ENCODE measurements at places on chromosomes 1 and 21.

DNA sequence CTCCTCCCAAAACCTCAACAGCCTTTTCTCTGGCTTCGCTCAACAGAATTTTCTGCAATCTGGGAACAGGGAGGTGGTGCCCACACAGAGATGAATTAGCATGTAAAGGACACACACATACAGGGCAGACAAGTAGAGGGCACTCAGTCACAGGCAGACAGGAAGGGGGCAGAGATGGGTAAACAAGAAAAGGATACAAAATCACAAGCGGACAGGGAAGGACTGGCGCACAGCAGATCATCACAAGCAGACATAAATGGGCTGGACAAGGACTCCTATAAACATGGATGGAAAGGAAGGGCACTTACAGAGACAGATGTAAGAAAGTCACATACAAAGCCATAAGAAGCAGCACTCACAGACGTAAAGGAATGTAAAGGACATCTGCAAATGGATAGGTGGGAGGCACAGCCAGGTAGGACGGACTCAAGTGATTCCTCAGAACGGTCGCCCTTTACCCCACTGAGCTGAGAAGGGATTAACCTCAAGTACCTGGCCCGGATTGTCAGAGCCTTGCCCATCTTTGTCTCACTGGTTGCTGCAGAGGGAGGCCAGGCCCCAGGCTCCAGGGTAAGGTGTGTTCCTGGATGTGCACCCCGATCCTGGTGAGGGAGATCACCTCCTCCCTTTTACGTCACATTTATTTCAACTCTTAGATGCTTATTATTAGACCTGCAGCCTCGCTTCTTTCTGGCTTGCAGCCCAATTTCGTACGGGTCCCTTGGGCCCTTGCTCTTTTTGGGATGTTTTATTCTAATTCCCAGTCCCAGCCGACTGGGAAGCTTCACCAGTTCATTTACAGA, 836 bp upstream of the PRCC start:
- peak; percentile 46 for DNase-seq

- peak; percentile 60 for DNase-seq
Measured at GRCh38 chr1:923131-923990, at the start of gene SAMD11. Gene SAMD11, plus strand, starts transcription at chr1:923923. Its CDS starts 509 bp downstream, at chr1:924432.

- no peak for DNase-seq
Measured at GRCh38 chr1:78468521-78468920, 22.3 kb upstream of the PTGFR start.

DNA sequence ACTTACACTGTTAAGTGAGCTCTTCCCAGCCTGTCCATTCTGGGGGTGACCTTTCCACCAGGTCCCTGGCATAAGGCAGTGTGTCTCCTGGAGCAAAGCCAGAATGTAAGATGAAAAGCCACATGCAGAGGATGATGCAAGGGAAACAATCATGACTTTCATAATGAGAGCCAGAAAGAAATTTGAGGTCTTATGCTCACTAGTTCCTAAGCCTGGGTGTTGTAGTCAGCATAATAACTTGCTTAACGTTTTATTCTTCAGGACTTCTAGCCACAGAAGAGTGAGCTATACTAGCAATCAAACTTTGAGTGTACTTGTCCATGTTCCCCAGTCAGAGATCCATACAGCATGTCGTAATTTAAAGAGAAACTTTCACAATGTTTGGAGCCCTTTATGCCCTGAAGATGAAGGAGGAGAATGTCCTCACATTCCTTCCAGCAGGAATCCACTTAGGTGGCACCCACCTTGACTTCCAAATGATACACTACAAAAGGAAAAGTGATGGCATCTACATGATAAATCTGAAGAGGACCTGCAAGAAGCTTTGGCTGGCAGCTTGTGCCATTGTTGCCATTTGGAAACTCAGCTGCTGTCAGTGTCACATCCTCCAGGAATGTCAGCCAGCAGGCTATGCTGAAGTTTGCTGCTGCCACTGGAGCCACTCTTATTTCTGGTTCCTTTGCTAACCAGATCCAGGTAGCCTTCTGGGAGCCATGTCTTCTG, 60.5 kb upstream of the FOXD3 start:
- DNase-seq: no peak

GRCh38 chr1:226034482-226034881, 28.0 kb upstream of the H3-3A start:
- DNase-seq: no peak

DNA sequence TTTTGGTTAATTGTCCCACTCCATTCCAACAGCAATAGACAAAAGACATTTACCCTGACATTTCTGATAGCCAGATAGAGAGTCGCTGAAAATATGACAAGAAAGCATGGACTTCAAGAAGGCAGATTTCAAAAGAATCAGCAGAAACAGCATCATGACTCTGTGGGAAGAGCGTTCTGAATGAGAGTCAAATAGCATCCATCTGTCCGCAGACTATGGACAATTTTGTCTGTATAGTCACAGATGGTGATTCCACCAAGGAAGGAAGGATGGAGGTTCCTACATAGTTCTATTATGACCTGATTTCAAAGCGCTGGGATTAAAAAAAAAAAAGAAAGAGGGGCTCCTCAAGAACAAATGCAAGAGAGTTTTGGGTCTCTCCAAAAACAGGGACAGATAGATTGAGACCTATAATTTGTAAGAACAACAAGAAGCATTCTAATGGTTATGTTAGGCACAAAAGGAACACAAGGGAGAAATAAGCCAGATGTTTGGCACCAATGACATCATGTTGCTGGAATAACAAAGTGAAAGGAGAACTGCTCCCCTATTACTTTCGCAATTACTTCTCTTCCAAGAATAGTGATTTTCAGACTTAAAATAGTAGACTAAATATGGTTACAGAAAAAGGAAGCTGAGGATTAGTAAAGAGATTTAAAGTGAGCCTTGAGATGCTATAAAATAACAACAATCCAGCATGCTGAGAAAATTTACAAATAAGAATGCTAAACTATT, 28.5 kb downstream of the NIBAN1 start:
- DNase-seq: no peak

DNA sequence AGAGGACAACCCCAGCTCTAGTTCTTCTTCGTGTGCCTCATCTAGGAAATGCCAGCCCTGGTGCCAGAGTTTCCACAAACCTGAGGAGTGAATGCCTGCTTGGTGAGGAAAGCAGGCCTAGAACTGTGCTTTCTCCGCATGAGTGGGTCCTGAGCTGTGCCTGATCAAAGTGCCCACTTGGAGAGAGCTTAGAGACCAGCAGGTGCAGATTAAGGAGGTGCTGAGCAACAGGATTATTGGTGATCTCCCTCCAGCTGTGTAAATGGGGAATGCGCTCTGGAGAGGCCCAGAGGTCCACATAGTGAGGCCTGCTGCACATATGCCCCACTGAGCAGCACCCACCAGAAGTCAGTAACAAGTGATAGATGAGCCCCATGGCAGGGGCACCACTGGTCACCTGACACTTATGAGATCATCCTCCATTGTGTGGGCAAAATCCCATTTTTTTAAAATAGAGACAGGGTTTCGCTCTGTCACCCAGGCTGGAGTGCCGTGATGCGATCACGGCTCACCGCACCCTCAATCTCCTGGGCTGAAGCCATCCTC, 127.2 kb upstream of the ZC3H12A start:
- DNase-seq: no peak

GRCh38 chr1:214847071-214847810, 235.3 kb upstream of the KCNK2 start:
- no peak for DNase-seq

DNA sequence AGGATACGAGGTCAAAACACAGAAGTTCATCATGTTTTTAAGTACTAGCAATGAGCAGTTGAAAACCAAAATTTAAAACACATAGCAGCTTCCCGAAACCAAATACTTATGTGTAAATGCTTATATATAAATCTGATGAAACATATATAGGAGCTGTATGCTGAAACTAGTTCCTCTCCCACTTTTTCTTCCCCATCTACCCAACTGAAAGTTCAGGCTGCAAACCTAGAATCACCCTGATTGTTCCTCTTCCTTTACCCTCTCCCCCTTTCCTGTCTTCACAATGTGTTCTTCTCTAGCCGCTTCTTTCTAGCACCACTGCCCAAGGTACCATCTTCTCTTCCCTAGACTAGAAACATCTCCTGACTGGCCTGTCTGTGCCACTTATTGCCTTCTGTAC, 90.6 kb downstream of the ST3GAL3 start:
- DNase-seq: no peak

DNA sequence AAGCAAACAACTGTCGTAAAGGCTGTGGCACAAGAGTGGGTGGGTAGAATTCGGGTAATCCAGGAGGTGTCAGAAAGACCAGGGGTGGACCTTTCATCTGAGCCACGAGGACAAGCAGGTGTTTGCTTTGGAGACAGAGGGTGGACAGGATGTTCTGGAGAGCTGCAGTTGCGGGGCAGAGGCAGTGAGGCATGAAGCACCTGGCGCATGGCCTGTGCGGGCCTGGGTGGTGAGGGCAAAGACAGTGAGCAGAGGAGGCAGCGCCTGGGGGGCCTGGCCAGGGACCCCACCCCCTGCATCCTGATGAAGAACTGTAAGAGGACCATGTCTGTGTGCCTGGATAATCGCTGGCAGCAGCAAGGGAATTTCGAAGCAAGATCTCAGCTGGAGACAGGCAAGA, 24.9 kb downstream of the KIF26B start:
- DNase-seq: no peak

DNA sequence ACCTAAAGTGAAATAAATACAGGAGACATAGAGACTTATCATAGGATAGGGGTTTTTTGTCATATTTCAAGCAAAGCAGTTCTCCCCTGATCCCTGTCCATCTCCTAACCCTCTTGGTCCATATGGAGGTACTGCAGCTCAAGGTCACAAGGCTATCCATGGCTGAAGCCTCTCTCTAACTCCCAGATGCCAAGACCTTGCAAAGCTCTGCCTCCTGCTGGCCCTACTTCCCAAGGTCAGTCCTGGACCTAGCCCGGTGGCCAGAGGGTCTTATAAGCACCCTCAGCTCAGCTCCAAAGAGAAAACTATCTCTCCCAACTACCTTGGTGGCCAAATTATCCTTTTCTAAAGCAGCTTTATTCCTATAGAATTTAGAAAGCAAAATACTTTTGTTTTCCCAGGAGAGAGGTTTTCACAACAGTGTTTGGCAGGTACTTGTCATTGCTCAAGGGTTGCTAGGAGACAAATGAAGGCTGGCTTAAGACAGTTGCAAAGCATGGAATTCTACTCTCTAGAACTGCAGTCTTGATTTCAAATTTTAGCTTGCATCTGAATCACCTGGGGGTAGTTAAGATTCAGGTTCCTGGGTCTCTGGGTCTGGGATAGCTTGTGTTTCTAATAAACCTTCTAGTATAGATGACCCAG, 121.5 kb downstream of the XCL2 start:
- no peak for DNase-seq

- no peak for DNase-seq
Measured at GRCh38 chr1:8740034-8740449, 77.4 kb downstream of the RERE start.

DNA sequence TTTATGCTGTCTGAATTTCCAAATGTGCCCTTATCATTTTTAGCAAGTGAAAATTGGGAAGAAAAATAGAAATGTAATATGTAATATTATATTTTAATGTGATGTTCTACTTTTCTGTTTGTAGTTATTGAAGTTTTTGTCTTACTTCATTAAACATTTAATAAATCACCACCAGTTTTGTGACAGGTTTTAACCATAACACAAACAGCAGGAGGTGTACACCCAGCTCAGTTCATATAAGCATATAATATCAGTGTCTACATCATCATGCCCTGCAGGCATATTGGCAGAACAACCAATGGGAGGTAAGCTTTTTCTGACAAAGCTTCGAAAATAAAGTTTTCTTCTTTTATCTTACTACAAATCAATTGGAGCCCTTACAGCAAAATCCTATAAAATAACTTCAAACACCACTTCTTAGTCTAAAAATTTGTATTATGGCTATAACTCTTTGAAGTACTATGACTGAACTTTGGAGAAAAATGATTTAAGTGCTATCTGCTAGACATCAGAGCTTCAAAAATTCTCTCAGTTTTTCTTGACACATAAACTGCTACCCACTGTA, 236.7 kb downstream of the BARHL2 start:
- no peak for DNase-seq

GRCh38 chr1:9284061-9284460, 8.6 kb upstream of the SPSB1 start:
- DNase-seq: peak; percentile 50

DNA sequence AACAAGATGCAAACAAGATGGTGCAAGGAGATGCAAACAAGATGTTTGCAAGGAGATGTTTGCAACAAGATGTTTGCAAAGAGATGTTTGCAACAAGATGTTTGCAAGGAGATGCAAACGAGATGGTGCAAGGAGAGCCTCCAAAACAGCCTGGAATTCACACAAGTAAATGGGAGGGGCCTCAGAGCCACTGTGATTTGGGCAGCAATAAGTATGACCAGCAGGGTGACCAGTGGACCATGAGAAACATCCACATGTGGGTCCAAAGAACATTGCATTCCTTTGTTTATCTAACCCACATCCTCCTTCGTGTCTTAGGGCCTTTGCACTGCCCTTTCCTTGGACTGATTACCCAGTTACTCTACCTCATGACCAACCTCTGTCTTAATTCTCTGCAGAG, 162.9 kb downstream of the PLPP3 start:
- DNase-seq: no peak

DNA sequence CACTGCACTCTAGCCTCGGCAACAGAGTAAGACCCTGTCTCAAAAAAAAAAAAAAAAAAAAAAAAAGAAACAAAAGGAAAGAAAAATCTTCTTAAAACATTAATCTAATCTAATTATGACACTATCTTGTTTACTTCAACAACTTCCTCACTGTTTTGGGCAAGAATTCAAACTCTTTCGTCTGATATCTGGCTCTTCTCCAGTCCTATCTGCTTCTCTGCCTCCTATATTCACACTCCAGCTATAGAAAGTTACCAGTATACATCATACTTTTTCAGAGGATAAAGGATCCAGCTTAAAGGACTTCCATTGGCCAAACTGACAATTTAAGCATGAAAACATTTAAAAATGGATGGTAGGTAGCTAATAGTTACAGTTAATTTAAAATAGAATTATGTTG, 47.3 kb downstream of the EIF2B3 start:
- DNase-seq: no peak

GRCh38 chr1:89692601-89693521, 59.9 kb downstream of the LRRC8C start:
- no peak for DNase-seq

GRCh38 chr1:227170361-227171166, 147.7 kb downstream of the CDC42BPA start:
- DNase-seq: no peak

DNA sequence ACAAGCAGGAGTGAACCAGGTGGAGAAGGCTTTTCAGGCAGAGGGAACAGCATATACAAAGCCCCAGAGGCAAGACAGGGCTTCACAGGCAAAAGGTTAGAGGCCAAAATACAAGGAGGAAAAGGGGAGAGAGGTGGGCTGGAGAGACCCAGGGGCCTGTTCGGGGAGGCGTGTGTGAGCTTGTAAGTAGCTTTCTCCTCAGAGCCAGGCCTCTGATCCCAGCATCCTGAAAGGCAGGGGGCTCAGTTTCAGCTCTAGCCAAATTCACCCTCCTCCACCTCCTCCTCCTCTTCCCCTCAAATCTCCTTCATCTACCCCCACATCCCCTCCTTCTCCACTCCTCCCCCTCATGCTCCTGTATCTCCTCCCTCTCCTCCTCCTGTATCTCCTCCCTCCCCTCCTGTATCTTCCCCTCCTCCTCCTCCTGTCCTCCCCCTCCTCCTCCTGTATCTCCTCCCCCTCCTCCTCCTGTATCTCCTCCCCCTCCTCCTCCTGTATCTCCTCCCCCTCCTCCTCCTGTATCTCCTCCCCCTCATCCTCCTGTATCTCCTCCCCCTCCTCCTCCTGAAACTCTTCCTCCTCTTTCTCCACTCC, 148.6 kb downstream of the ST6GALNAC5 start:
- DNase-seq: no peak

GRCh38 chr1:56901716-56902115, 47.1 kb downstream of the C8A start:
- DNase-seq: no peak

- DNase-seq: no peak
Measured at GRCh38 chr1:91792489-91793071, 93.4 kb downstream of the TGFBR3 start.
